ENCODE measurements at places on chromosomes 6 and 20.
A peak's percentile ranks its signal among the peaks of the same experiment; 100 is the strongest.

DNA sequence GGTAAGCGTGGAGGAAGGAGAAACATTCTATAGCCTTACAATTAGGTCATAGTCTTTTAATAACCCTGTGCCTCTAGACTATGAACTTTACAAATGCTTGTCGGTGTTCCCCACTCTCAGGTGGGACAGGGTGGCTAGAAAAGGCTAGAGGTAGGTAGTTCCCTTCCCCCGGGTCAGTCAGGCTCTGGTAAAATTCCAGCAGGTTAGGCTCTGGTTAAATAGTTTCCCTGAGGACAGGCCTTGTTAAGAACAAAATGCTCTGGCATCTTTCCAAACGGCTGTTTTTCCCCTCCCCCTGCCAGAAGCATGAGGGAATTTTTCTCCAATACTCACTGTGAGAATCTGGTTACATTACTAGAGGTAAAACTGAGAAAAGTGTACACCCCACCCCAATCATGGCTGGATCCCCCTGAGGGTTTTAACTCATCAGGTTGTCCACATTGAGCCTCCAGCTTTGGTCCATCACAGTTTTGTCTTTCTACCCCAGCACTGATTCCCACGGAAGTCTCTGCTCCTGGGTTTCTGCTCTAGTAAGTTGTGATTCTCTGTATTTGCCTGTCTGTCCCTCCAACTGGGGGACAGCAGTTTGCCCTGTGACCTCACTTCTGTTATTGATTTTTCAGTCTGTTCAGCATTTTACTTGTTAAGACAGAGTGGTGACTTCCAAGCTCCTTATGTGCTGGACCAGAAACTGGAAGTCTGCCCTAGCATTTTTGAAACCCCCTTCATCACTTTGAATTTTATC lies 84.7 kb upstream of the ADGRF1 start:
- DNase-seq = peak; percentile 55

DNA sequence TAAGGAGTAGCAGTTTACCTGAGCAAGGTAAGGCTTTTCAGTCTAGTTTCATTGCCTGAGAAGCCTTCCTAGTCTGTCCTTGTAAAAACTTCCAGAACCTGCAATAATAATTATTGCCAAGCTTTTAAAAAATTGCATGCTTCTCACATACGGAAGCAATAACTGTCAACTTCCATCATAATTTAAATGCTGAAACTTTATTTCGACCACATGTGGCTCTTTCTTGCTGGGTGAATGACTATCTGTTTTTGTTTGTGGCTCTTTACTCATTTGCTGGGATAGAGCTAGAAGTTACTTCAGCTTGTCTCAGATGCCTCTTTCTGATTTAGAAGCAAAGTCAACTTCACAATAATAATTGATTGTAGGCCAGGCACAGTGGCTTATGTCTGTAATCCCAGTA lies 95.9 kb upstream of the COL21A1 start:
- peak; percentile 75 for DNase-seq

DNA sequence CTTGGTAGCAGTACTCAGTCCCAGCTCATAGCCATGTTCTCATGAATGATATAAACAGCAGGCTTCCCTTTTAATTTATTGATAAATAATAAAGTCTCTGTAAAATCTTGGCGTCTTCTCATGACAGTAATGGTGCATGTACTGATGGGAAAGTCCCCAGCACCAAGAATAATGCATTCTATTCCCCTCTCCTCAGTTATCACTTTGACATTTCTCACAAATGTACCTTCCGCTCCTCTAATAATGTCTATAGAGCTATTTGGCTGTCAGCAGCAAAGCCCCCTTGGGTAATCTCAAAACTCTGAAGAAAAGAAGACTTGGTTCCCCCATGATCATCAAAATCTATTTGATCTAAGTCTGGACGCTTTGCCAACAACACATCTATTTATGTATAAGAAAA lies 185.0 kb upstream of the SPTLC3 start:
- no peak for DNase-seq

- peak; percentile 66 for DNase-seq
Observed at GRCh38 chr6:138544501-138544900, 45.2 kb upstream of the NHSL1 start.

DNA sequence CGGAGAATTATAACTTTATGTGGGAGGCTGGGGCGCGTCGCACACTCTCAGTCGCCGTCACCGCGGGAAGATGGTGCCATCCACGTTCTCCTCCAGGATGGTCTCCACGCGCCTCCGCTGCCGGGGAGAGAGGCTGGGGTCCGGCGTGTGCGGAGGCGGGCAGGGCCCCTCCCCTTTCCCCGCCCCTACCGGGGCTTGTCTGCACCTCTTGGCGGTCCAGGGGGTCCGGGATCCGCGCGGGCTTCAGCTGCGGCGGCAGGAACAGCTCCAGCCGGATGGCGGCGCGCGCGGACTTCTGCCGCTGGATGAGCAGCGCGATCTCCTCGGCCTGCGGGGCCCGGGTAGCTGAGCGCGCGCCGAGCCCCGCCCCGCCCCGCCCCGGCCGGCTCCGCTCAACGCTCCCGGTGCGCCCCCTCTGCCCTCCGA lies 807 bp downstream of the LKAAEAR1 start:
- peak; percentile 69 for DNase-seq

GRCh38 chr20:51359947-51360346 lies 182.6 kb downstream of the NFATC2 start:
- DNase-seq = no peak

DNA sequence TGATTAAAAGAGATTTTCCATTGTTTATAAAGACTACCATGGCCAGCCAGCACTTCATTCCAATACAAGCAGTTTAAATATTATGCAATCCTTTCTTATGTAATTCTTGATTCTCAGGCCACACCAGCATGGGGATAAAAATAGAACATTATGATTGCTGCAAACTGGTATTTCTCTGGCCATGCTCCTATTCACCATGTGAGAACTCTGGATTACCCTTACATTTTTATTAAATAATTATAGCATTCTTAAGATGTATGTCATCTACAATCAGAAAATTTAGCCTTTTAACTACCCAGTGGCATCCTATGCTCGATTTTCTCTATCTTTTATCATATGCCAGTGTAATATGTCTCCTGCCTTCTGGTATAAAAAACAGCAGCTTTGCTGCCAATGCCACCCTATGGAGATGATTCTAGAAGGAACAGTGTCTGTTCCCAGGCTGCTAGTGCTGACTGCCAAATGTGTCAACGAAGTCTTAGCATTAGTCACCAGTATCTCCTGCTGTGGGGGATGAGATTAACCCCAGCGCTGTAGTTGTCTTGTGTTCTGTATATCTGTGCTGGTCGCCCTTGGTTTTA lies 501.4 kb downstream of the BCKDHB start:
- DNase-seq = peak; percentile 95

GRCh38 chr6:161108916-161109315 lies 117.3 kb downstream of the MAP3K4 start:
- DNase-seq = no peak

- DNase-seq = no peak
Observed at GRCh38 chr20:20100881-20101280, 48.5 kb downstream of the CFAP61 start.

DNA sequence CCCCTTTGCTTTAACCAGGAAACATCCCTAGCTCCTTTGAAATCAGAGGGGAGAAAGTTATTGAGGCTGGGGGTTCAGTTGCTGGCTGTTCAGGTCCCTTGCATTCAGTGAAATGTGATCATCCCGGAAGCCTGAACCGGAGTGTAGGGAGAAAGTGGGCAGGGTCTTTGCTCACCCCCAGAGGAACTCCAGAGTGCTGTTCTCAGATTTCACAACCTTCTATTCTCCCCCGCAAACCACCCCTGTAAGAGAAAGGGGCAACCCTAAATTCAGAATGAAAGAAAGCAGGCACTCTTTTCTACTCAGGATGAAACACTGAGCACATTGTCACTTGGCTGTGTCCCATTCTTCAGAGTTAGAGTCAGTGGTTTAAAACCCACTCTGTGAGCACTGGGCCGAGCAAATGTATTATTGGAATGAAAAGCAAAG lies 139.8 kb downstream of the KHDC1L start:
- DNase-seq = peak; percentile 37

GRCh38 chr20:35192118-35192872 lies 20.4 kb downstream of the PROCR start:
- DNase-seq = no peak

DNA sequence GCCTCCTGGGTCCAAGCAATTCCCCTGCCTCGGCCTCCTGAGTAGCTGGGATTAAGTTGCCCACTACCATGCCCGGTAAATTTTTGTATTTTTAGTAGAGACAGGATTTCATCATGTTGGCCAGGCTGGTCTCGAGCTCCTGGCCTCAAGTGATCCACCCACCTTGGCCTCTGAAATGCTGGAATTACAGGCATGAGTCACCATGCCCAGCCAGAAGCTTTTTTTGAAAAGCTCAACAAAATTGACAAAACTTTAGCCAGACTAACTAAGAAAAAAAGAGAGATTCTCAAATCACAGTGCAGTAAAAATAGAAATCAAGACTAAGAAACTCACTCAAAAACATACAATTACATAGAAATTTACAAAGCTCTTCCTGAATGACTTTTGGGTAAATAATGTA lies 420.6 kb downstream of the COL12A1 start:
- DNase-seq = peak; percentile 40

DNA sequence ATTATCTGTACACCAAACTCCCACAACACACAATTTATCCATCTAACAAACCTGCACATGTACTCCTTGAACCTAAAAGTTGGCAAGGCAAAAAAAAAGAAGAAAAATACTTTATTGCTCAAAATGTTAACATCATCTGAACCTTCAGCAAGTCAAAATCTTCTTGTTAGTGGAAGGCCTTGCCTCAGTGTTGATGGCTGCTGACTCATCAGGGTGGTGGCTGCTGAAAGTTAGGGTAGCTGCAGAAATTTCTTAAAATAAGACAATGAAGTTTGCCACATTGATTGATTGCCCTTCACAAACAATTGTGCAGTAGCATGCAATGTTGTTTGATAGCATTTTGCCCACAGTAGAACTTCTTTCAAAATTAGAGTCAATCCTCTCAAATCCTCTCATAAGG lies 2.7 kb upstream of the WFDC11 start:
- DNase-seq = no peak

GRCh38 chr6:169254456-169255316 lies 1.0 kb upstream of the THBS2 start:
- DNase-seq = no peak

GRCh38 chr6:123928529-123928928 lies 124.9 kb downstream of the NKAIN2 start:
- DNase-seq = no peak

DNA sequence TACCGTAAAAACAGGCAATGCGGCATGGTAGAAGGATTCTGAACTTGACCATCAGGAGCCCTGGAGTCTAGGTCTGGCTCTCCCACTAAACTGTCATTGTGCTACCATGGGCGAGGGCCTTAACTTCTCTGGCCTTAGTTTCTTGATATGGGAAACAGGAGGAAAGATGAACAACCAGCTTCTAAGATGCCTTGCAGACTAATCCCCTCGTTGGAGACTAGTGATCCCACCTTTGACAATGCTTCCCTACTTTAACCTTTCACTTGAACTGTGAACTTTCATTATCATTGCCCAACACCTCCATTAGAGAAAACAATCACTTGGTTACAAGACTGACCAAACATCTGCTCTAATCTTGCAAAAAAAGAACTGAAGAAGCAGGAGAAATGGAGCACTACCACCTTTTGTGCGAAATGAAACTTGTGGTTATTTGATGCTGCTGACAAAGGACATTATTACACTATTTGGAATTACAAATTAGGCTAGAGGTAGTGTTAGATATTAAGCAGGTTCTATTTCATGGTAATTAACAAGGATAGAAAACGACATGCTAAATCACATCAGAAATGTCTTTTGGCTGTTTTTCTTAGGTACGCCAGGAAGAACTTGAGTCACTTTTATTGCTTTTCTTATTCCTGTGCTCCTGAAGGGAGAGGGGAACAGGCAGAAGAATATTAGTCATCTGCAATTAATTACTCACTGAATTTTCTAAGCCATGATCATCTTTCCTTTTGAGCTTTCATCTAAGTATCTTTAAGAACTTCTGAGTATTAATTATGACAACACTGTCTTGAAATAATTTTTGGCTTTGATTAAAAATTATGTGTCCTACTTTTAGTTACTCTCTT lies 39.1 kb upstream of the ARHGAP18 start:
- DNase-seq = peak; percentile 72

DNA sequence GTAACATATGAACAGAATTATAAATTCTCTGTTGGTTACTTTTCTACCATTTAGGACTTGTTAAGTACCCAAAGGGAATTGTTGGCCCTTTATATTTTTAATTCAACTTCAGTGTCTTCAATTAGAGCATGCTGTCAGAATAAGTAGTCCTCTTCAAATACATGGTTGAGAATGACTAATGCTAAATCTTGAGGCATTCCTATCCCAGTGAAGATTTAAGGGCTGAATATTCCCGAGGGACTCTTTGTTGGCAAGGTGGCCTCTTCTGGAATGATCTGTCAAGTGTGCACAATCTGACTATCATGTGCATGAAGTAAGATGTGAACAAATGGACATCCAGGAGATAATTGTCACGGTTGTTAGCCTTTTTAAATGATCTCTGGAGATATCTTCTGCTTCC lies 421.7 kb downstream of the BMP2 start:
- DNase-seq = peak; percentile 38

GRCh38 chr20:18057101-18057993 lies at the start of gene OVOL2:
Gene OVOL2 (minus strand): TSS chr20:18057916. CDS start chr20:18057634, 282 bp downstream.
- no peak for DNase-seq

DNA sequence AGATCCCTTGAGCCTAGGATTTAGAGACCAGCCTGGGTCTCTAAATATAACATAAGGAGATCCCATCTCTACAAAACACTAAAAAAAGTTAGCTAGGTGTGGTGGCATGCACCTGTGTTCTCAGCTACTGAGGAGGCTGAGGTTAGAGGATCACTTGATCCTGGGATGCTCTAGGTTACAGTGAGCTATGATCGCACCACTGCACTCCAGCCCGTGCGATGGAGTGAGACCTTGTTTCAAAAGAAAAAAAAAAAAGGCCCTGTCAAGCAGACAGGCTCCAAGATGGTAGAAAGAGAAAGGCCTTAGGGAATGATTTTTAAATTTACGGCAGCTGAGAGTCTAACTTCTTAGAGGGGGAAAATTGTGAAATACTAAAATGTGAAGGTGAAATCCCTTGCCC lies 22.6 kb upstream of the NCOA3 start:
- no peak for DNase-seq

GRCh38 chr6:75244063-75244584 lies 523 bp upstream of the COX7A2 start:
- no peak for DNase-seq

GRCh38 chr6:15754706-15755079 lies 91.9 kb upstream of the DTNBP1 start:
- DNase-seq = no peak

GRCh38 chr20:45462711-45463509 lies 6.6 kb upstream of the WFDC2 start:
- no peak for DNase-seq

GRCh38 chr20:46071573-46071972 lies 18.2 kb downstream of the NCOA5 start:
- no peak for DNase-seq

- no peak for DNase-seq
Observed at GRCh38 chr6:5338177-5338960, 77.1 kb downstream of the FARS2 start.

Data from fibroblast of skin of abdomen (primary cell).